ENCODE measurements at places on chromosomes 16 and 17.

DNA sequence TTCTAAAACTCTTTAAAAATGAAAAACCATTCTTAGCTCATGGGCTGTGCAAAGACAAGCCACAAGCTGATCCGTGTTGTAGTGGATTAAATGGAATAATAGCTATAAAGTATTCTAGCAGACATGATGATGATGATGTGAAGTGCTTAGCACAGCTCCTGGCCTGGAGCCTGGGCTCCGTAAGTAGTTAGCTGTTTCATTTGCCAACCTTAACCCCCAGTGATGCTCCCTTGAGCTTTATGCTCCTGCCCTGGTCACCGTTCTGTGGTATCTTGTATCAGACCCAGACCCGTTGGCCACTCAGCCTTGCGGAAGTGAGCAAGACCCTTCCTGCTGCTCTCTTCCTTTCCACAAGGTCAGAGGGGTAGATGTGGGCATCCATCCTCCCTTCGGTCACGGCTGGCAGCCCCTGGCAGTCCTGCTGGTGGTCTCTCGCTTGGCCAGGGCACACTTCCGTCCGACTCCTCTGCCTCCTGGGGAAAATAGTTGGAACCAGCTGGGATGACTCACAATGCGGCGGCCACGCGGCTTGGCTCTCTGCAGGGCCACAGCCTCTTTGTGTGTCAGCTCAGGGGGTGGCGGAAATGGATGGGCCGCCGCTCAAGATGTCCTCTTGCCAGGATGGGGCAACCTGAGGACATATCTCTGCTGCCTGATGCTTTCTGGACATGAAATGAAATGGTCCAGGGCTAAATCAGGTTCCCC lies 79.1 kb downstream of the GPR139 start:
- DNase-seq, result no peak

DNA sequence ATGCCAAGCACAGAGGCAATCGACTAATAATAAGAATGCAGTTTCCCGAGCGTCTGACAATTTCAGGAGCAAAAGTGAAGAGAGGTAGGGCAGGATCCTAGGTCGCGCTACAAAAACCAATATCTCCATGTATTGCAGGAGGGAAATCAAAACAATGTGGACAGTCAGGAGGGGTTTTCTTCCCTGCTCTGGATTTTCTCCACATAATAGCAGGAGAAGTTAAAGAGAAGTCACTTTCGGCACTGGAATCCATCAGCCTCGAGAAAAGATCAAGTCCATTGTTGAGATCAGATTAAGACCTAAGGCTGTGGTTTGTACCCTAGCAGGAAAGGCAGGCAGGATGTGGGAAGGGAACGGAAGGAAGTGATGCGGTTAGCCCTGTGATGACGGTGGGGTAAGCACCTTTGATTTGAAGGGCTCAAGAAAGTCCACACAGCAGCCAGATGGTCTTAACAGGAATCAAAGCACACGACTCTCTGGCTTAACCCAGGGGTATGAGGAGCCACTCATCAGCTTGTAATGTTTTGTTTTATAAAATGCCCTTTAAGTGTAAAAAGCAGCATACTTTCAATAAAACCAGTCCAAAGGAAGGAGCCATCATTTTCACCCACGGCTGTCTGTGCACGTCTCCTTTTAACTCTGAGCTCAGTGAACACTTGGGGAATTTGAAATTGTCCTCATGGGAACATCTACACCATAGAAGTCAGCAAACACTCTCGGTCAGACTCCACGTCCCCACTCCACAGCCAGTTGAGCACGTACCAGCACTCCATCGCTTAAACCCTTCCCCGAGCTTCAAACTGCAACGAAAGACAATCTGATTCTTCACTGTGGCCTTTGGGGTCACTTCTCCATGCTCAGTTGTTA lies 15.8 kb upstream of the AKTIP start:
- DNase-seq, result peak; percentile 71

DNA sequence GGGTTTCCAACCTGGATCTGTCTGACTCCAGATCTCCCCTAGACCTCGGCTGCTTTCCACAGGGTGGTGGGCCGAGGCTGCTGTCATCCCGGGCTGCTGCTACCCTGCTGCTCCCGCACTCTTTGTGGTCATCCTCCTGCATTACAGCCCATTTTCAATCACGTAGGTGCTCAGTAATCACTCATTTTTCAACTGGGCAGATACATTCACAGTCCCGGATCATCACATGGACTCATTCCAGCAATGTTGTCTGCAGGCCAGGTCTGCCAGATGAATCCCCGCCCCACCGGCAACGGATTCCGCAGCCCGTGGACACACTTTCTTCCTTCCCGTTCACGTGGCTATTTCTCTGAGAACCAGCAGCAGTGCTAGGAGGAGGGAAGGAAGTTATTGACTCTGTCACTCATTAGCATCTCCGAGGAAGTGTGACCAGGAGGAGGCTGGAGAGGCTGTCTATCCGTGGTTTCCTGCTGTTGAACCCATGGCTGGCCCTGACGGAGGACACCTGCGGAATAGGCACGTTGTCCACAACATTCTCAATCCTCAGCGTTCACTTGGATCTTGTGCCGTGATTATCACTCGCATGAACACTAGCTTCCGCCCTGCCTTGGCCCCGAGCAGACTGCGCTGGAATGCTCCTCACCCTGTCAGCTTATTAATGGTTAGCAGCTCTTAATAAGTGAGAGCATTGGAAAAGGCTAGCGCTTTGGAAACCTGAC lies 14.7 kb upstream of the ZCCHC14 start:
- no peak for DNase-seq

GRCh38 chr16:89828199-89828869 lies at the start of gene SPIRE2:
TSS of gene SPIRE2 (plus strand) at chr16:89828475. CDS start at chr16:89828551, 76 bp downstream.
- DNase-seq, result peak; percentile 68

GRCh38 chr16:82874672-82875071 lies 247.9 kb downstream of the CDH13 start:
- DNase-seq, result no peak

GRCh38 chr16:29860218-29860617 lies 2.8 kb downstream of the CDIPT start:
- DNase-seq, result no peak

DNA sequence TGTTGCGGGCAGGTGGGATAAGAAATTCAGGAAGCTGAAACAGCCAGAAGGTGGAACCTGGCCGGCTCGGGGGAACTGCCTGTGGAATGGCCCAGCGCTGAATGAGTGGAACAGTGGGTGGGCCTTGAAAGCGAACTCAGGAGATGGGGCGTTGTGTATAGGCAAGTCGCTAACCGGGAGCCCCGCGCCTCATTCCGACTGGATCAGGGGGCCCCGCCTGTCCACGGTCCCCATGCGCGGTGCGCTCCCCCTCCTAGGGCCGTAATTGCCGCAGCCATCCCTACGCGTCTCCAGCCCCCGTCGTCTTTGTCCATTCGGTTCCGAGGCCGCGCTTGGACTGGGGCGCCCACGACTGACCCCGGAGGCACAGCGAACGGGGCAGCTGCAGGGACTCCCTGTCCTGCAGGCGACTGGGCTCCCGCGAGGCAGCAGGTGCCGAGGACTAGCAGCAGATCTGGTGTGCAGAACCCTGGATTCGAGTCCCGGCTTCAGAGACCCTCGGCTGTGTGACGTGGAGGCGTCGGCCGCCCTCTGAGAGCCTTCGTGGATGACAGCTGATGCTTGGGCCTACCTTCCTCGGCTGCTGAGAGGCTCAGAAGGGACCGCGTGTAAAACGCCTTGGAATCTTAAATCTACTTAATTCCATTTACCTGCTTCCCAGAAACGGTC lies 10.9 kb upstream of the CA4 start:
- DNase-seq, result no peak
